NCI-H1092 (cell line): ENCODE measurements at places on chromosomes 1 and 21.

DNA sequence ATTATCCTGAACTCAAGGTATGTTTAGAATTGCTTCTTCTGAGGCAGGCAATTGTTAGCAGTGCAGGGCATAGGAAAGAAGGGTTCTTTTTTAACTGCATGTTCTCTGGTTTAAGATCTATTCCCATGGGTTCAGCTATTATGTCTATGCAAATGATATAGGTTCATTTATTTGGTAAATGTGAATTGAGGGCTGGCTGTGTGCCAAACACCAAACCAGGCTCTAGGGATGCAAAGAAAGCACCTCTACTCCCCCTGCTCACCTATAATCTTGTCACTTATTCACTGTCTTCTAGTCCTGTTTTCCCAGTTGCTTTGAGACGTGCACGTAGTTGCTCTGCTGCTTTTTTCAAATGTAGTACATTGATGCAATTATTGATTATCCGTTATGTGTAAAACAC, 691 bp upstream of the KIFAP3 start:
- no peak for DNase-seq

- no peak for DNase-seq
Observed at GRCh38 chr1:56003846-56004245, 575.5 kb downstream of the PLPP3 start.

- DNase-seq = no peak
Observed at GRCh38 chr21:36902331-36902730, 64.1 kb downstream of the HLCS start.

GRCh38 chr1:42753070-42753469, 13.0 kb upstream of the CLDN19 start:
- DNase-seq = no peak

GRCh38 chr1:21000245-21000594, 176.5 kb downstream of the EIF4G3 start:
- no peak for DNase-seq

DNA sequence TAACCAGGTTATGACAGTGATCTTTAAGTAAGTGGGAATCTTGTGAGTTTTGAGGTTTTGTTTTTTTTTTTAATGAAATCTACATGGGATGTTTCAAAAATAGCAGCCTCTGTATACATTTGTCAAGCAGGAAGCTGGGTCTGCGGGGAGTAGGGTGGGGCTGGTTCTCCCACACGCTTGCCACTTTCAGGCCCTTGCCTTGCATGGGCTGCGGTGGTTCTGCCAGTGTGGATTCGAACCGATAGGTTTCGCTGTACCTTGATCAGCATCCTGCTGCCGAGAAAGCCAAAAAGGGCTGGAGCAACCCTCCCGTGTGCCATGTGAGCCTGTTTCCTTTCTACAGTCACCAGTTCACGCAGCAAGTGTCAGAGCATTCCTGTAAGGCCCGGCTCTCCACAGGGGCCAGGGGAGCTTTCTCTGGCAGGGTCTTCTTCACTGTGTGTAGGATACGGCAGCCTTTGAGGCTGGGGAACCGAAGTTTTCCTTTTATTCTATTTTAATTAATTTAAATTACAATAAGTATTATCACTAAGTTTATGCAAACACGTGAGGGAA, 79.2 kb upstream of the SAMD11 start:
- no peak for DNase-seq

DNA sequence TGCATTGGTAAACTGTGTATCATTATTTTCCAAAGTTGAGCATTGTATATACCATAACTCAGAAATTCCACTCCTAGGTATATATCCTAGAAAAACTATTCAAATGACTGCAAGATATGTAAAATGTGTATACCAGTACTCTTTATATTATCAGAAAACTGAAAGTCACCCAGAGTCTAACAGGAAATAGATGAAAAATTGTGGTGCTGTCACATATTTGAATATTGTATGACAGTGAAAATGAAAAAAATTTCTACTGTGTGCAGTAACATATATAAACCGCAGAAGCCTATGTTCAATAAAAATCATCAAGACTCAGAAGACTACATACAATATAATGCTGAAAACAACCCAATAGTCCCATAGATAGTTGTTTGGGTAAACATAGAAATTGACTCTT, 74.4 kb upstream of the LYPLAL1 start:
- no peak for DNase-seq

- DNase-seq = no peak
Observed at GRCh38 chr1:181149326-181150125, 61.0 kb downstream of the IER5 start.

- no peak for DNase-seq
Observed at GRCh38 chr1:42141978-42142377, 11.2 kb upstream of the GUCA2B start.

- peak; percentile 66 for DNase-seq
Observed at GRCh38 chr1:19704247-19705113, 39.8 kb downstream of the HTR6 start.

- DNase-seq = no peak
Observed at GRCh38 chr1:36387141-36387949, 1.6 kb upstream of the STK40 start.

DNA sequence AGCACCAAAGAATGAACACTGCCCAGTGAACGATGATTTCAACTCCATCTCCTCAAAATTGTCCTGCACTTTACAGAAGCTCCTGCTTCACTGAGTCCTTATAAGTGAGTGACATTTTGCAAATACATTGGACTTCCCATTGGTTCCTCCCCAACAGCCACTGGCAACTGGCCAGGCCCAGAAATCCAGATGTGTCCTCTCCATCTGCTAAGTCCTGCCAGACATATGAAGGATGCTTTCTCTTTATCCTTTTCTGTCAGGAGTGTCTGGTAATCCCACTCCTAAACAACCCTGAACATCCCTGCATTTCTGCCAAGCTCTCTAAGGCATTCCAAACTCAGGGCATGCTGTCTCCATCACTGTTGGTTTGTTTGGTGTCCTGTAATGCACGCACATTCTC, 271.8 kb downstream of the RRAGC start:
- no peak for DNase-seq

DNA sequence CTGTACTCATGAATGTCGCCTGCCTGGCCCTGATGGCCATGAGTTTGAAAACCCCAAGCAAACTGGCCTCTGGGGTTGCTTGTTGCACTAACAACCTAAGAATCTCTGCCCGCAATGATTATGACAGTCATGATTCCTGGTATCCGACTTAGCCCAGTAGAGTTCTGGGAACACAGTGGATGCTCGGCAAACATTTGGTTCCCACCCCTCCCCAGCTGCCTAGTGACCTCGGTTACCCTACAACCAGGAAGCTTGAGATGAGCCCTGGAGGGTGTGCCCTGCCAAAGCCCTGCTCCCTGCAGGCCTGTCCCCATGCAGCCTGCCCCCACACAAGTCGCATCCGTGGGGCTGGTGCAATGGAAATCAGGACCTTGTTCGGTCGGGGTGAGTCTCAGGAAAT, 76.0 kb upstream of the ZBTB40 start:
- no peak for DNase-seq

GRCh38 chr1:116111524-116112021, 374 bp downstream of the MAB21L3 start:
- DNase-seq = no peak

GRCh38 chr21:46078978-46079351, 18.9 kb upstream of the COL6A2 start:
- DNase-seq = no peak

DNA sequence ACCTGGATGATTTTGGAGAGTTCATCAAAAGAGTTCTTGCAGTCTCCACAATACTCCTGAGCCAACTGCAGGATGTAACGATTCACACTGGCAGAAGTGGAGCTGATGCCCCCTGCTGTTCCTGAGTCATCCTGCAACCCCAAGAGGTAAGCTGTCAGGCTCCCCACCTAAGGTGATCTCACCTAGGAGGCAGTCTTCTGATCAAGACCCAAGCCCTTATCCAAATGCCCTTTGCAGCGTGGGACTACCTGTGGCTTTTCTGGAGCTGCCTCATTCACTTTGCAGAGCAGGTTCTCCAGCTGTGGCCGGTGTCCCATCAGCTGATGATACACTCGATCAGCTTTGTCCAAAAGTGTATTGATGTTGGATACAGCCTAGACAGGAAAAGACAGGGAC, 96.4 kb downstream of the UBR4 start:
- no peak for DNase-seq

GRCh38 chr1:19436716-19437476, 48.4 kb downstream of the CAPZB start:
- no peak for DNase-seq

DNA sequence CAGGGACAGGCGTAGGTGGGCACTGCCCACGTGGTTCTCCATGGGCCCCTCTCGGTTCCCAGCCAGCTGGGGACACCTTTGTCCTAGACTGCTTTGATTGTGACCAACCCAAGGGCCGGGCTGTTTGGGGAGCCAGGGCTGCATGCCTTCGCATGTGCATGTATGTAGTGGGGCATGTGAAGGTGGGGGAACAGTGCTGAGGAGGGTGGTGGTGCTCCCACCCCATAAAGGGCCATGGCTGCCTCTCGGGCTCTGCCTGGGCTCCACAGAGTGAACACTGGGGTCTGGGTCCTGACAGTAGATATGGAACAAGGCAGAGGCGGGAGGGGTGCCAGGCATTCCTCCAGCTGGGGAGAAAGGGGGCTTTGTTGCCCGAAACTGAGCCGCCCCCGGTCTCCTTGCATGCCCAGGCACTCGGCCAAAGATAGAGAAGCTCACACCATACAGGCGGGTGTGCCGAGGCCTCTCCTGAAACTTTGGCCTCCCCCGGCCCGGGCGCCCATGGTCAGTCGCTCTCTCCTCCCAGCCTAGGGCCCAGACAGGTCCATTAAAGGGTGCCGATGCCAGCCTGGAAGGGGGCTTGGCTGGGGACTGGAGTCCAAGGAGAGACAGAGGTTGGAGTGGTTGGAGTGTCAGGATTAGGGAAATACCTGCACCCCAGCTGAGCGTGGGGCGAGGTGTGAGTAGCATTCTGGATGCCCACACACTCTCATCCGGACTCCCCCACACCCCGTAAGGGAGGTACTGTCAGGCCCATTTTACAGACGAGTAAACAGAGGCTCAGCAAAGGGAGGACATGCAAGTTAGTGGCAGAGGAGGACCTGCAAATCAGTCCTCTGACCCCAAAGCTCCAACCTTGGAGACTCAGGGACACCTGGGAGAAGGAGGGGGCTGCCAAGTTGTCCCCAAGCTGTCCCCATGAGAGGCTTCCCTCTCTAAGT, 41.1 kb downstream of the EPHA2 start:
- no peak for DNase-seq

DNA sequence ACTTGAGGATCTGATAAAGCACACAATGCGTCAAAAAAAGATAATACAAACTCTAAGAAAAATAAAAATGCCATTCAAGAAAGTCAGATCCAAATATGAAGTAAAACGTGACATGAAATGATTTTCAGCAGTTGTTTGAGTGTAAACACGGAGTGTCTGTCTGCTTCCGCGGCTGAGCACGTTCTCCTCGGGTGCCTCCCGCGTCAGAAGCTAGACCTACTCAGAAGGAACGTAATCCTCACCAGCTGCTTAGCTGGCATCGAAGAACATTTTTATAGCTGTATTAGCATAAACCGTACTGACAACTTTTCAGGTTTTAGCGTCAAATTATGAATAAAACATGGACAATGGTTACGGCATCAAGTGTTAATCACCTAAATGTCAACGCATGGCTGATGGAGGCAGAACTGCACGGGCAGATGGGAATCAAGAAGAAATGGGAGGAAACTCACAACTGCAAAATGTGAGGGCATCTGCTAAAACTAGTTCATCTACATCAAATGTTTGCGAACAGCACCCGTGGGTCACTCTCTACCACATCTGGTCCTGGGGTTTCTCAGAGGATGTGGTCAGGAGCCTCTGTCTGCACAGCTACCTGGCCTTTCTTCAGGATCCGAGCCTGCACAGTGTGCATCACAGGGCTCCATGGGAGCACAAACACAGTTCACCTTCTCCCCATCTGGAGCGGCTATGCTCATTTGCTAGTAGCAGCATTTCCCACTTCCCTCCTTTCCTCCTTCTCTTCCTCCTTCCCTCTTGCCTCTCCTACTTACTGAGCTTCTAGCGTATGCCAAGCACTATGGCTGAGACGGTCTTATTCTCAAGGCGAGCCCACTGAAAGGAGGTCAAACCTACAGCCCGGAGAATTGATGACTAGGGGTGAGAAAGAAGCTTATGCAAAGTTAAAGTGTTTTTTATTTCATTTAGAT, 40.0 kb downstream of the RCAN1 start:
- DNase-seq = no peak

- DNase-seq = no peak
Observed at GRCh38 chr1:193417945-193418744, 231.7 kb upstream of the B3GALT2 start.

DNA sequence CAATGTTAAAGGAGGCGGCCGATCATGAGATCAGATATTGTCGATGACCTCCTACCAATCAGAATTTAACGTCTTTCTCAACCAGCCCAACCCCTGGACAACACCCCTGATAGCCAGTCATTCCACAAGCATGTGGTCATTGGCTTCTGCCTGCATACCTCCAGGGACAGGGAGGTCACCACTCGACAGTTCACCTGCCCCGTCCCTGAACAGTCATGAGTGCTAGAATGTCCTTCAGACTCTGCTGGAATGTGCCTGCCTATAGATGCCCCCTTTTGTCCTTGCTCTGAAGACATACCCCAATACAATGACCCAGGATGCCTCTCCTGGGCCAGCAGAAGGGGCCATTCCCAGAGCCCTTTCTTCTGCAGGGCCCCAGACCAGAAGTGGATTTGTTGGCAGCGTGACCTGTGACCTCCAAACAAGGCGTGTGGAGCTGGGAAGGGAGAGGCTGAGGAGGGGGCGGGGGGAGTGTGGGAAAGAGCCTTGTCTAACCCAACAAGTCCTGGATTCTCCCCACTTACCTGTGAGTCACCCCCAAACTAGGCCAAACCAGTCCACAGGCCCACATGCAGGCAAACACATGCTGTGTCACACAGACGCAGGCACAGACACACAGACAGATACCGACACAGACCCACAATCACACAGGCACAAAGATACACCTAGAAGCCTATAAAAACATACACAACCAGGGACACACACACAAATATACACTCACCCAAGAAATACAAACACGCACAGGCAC, 2.2 kb downstream of the CRYBG2 start:
- no peak for DNase-seq

- DNase-seq = no peak
Observed at GRCh38 chr1:231408528-231409094, 13.5 kb downstream of the EGLN1 start.

DNA sequence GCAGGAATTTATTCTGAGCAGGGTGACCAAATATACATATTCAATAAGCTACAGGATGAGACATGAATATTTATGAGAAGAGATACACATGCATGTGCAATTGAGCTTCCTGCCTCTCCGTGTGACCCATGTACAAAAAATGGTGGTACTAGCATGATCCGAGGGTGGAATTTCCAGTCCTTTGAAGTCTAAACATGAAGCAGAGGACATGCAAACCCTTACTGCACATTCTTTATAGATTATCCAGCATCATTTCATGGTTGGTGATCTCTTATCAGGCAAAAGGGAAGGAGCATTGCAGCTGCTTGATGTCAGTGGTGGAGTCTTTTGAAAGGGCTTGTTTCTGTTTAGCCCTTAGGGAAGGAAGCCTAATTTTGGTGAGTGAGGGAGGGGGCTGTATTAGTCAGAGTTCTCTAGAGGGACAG, 448.6 kb downstream of the SETD4 start:
- DNase-seq = no peak

- no peak for DNase-seq
Observed at GRCh38 chr1:173364827-173365226, 112.3 kb upstream of the PRDX6 start.
